Endothelial cell (in vitro differentiated cells): ENCODE measurements at places on chromosomes 16 and 17. TPM values are rescaled to one million over a fixed set of nuclear protein-coding genes. Genes with fewer than 3 reads are reported as not detected.
A peak's percentile ranks its signal among the peaks of the same experiment; 100 is the strongest.

- no peak overlapping the region for H3K4me3 ChIP-seq
- peaks cover 4% of the 10 kb centered on the region for H3K36me3 ChIP-seq
- H3K4me1 ChIP-seq, result no peaks in the 10 kb centered on the region
- no peaks in the 10 kb centered on the region for H3K27me3 ChIP-seq
These were observed 16.6 kb downstream of the MYH3 start for GRCh38 chr17:10640475-10640874.

DNA sequence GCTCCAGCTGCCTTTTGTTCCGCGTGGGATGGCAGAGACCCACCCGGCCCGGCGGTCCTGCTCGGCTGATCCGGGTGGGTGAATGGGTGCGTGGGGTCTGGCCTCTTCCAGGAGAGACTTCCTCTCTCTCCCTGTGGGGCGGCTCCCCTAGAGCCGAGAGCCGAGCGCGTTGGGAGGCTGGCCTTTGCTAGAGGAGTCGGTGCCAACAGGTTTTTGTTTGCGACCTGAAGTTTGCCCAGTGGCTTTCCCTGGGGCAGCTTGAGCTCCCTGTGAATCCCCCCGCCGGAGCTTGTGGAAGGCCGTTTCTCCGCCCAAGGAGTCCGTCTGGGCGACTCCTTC, 970 bp downstream of the EPN2 start:
- peak overlapping the region; percentile 98 for H3K4me3 ChIP-seq
- peaks cover 3% of the 10 kb centered on the region for H3K27me3 ChIP-seq
- H3K4me1 ChIP-seq, result peaks cover 23% of the 10 kb centered on the region
- peaks cover 6% of the 10 kb centered on the region for H3K36me3 ChIP-seq
- DNase-seq, result peak; percentile 31

- H3K4me3 ChIP-seq, result no peak overlapping the region
- H3K27ac ChIP-seq, result no peak overlapping the region
- H3K4me1 ChIP-seq, result peaks cover 2% of the 10 kb centered on the region
- H3K36me3 ChIP-seq, result peaks cover 55% of the 10 kb centered on the region
- H3K27me3 ChIP-seq, result peaks cover 17% of the 10 kb centered on the region
These were observed 43.8 kb downstream of the NDEL1 start for GRCh38 chr17:8479431-8479947.

DNA sequence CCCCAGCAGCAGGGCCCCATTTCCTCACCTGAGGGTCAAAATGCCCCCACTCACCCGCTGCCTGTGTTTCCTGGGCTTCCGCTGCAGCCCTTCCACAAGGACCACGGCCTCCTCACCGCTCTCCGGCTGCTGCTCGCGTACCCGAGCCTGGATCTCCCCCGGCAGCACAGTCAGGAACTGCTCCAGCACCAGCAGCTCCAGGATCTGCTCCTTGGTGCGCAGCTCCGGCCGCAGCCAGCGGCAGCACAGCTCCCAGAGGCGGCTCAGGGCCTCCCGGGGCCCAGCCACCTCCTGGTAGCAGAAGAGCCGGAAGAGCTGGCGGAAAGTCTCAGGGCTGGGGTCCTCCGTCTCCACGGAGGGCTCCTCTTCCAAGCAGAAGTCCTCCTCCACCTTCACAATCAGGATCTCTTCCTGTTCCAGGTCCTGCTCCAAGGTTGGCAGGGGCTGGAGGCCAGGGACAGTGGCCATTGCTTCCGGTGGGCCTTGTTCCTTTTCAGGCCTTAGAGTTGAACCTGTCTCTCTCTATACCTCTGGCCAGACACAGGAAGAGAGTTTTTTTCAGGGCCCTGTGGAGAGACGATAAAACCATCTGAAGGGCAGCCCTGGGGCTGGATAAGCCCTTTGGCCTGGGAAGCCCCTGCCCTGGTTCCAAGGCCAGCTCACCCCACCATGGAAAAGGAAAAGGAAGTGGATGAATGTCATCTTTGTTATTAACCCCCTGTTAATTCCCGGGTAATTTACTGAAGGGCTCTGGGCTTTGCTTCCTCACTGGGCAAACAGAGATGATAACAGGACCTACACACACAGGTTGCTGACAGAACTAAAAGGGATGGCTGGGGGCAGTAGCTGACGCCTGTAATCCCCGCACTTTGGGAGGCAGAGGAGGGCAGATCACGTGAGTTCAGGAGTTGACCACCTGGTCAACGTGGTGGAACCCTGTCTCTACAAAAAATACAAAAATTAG, 1.2 kb downstream of the ZNF500 start:
- H3K4me3 ChIP-seq, result peak overlapping the region; percentile 96
- H3K36me3 ChIP-seq, result peaks cover 31% of the 10 kb centered on the region
- peaks cover 7% of the 10 kb centered on the region for H3K27me3 ChIP-seq
- peaks cover 15% of the 10 kb centered on the region for H3K4me1 ChIP-seq
- H3K27ac ChIP-seq, result peak overlapping the region; percentile 93

GRCh38 chr16:66924527-66925321, 611 bp downstream of the RRAD start:
- H3K36me3 ChIP-seq, result no peaks in the 10 kb centered on the region
- H3K4me3 ChIP-seq, result no peak overlapping the region
- DNase-seq, result peak; percentile 69
- H3K27ac ChIP-seq, result no peak overlapping the region

DNA sequence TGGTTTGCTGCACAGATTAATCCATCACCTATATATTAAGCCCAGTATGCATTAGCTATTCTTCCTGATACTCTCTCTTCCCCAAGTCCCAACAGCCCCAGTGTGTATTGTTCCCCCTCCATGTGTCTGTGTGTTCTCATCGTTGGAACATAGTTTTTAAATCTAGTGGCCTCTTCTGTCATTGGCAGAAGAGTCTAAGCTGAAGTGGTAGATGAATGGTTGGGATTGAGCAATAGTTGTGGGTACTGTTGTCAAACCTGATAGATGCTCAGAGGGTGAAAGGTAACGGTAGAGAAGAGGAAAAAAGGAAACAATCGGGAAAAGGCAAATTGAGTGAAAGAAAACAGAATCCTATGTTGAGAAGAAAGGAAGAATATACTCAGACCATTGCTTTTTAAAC, 29.9 kb downstream of the MAP3K3 start:
- H3K4me3 ChIP-seq, result no peak overlapping the region
- H3K27me3 ChIP-seq, result no peaks in the 10 kb centered on the region
- peak overlapping the region; percentile 1 for H3K27ac ChIP-seq
- H3K36me3 ChIP-seq, result peaks cover 40% of the 10 kb centered on the region
- peaks cover 1% of the 10 kb centered on the region for H3K4me1 ChIP-seq

DNA sequence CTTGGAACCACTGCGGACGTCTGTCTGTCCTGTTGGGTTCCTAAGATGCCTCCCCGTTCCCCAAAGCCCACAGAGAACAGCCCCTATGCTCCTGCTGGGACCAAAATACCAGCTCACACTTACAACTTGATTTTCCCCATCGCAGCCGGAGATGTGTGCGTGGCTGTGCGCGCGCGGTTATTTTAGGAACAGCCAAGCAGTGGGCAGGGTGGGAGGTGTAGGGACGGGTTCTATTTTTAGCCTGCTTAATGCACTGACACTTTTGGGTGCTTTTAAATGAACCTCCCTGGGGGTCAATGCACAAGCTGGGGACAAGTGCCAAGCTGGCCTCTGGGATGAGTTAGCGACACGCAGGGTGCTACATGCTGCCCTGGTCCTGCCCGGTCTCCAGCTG, 74.1 kb downstream of the KLHDC4 start:
- H3K27me3 ChIP-seq, result peaks cover 8% of the 10 kb centered on the region
- DNase-seq, result no peak
- no peak overlapping the region for H3K27ac ChIP-seq
- peaks cover 4% of the 10 kb centered on the region for H3K36me3 ChIP-seq
- H3K4me3 ChIP-seq, result no peak overlapping the region

DNA sequence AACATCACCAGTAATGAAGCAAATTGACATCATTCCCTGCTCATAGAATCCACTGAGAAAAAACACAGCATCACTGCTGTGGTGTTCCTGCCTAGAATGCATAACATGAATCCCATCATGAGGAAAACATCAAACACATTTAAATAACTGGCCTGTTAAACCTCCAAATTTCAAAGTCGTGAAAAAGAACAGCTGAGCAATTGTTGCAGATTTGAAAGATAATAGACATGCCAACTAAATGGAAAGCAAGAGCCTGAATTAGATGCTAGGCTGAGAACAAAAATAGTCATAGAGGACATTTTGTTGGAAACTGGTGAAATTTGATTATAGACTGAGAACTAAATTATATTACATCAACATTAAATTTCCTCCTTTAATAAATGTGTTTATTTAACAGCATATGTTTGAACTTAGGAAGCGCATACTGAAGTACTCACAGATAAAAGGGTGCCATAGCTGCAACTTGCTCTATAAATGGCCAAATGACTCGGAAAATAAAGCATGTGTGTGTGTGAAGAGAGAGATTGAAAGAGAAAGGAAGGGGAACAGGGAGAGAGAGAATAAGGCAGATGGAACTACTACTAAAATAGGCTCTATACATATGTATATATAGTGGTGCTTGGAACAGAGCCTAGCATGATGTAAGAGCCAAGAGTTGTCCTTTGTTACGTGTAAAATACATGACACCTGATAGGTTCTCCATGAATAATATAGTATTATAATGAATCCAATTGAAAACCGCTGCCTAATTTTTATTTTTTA, 305.0 kb upstream of the MON1B start:
- H3K4me1 ChIP-seq, result no peaks in the 10 kb centered on the region
- no peak overlapping the region for H3K4me3 ChIP-seq
- no peak overlapping the region for H3K27ac ChIP-seq
- no peak for DNase-seq
- H3K27me3 ChIP-seq, result peaks cover 1% of the 10 kb centered on the region

GRCh38 chr17:1000597-1001461, 3.9 kb downstream of the TIMM22 start:
- peaks cover 38% of the 10 kb centered on the region for H3K36me3 ChIP-seq
- H3K27ac ChIP-seq, result peak overlapping the region; percentile 61
- H3K4me3 ChIP-seq, result peak overlapping the region; percentile 69

DNA sequence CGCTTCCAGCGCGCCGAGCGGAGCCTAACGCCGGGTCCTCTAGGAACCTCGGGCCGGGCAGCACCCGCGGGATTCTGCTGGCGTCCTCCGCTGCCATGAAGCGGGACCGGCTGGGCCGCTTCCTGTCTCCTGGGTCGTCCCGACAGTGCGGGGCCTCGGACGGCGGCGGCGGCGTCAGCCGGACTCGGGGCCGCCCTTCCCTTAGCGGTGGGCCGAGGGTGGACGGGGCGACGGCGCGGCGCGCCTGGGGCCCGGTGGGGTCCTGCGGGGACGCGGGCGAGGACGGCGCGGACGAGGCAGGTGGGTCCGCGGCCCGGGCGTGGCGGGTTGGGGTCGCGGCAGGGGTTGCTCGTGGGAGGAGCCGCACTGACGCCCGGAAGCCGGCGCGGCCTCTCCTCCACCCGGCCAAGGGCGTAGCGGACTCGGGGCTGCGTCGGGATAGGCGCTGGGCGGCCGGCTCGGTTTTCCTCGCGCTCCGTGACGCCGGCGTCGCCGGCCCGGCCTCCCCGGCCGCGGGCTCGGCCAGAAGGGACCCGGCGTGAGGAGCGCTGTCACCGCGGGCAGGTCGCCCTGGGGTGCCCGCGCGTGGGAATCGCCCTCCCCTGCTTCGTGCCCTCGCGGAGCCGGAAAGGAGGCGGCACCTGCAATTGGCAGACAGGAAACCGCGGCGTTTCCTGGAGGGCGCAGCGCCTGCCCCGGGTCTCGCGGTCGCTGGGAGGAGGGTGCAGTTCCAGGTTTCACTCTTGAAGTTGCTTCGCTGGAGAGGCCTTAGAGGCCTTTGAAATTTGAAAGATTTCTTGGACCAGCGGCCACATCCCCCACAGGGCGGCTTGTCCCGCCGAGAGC, 432 bp downstream of the ZNF276 start:
- DNase-seq, result peak; percentile 61
- no peak overlapping the region for H3K27ac ChIP-seq
- H3K4me3 ChIP-seq, result peak overlapping the region; percentile 86
- H3K36me3 ChIP-seq, result peaks cover 11% of the 10 kb centered on the region

DNA sequence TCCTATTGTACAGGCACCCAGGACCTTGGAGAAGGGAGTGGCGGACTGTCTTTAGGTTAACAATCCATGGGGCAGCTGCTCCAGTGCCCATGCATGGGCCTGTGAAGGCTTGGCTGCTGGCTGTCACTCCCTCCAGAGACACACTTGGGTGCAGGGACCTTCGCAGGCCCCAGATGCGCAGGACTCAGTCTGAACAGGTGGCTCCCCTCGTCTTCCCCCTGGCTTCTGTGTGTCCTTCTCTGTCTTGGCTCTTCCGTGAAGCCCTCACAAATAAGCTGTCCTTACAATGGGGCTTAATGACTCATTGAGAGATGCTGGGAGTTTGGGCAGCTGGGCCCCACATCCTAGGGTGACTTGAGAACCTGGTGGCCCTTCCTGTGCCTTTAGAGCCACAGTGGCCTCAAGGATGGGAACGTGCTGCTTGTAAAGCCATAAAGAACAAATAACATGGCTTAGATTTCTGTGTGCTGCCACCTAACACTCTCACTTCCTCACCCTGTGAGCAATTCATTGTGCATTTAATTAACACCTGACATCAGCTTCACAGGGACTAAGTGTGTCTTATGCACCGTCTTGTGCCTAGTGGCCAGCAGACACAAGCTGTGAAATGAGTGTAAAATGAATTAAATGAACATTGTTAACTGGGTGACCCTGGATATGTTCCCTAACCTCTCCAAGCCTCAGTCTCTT, 340.7 kb downstream of the SNX29 start:
- DNase-seq, result no peak
- no peaks in the 10 kb centered on the region for H3K36me3 ChIP-seq
- peaks cover 17% of the 10 kb centered on the region for H3K4me1 ChIP-seq
- no peak overlapping the region for H3K27ac ChIP-seq
- H3K4me3 ChIP-seq, result no peak overlapping the region

DNA sequence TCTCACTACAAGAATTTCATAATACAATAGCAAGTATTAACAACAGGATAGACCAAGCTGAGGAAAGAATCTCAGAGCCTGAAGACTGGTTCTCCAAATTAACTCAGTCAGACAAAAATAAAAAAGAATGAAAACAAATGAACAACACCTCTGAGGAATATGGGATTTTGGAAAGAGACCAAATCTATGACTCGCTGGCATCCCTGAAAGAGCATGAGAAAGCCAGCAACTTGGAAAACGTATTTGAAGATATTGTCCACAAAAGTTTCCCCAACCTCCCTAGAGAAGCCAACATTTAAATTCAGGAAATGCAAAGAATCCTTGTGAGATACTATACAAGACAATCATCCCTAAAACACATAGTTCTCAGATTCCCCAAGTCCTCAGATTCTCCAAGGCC, 20.9 kb downstream of the NLRP1 start:
- no peak overlapping the region for H3K27ac ChIP-seq
- H3K4me3 ChIP-seq, result no peak overlapping the region
- H3K4me1 ChIP-seq, result no peaks in the 10 kb centered on the region
- DNase-seq, result no peak
- peaks cover 1% of the 10 kb centered on the region for H3K27me3 ChIP-seq

DNA sequence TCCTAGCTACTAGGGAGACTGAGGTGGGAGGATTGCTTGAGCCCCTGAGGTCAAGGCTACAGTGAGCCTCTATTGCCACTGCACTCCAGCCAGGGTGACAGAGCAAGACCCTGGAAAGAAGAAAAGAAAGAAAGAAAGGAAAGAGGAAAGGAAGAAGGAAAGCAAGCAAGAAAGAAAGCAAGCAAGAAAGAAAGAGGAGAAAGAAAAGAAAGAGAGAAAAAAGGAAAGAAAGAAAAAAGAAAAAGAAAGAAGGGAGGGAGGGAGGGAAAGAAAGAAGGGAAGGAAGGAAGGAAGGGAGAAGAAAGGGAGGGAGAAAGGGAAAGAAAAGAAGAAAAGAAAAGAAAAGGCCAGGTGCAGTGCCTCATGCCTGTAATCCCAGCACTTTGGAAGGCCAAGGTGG, 9.0 kb downstream of the ACTG1 start:
- H3K27ac ChIP-seq, result no peak overlapping the region
- H3K36me3 ChIP-seq, result no peaks in the 10 kb centered on the region
- no peak overlapping the region for H3K4me3 ChIP-seq
- H3K27me3 ChIP-seq, result peaks cover 4% of the 10 kb centered on the region
- DNase-seq, result no peak

Gene ORC6
- 22.4 TPM for total RNA-seq

Gene ENPP7
- not detected for total RNA-seq

Gene SULT1A2
- 2.8 TPM for total RNA-seq

Gene KCTD19
- total RNA-seq, result 2.0 TPM

Gene TUBB3
- total RNA-seq, result 95.7 TPM

Gene CCR7
- 0.51 TPM for total RNA-seq
